ENCODE measurements at places on chromosomes 5 and 9.

DNA sequence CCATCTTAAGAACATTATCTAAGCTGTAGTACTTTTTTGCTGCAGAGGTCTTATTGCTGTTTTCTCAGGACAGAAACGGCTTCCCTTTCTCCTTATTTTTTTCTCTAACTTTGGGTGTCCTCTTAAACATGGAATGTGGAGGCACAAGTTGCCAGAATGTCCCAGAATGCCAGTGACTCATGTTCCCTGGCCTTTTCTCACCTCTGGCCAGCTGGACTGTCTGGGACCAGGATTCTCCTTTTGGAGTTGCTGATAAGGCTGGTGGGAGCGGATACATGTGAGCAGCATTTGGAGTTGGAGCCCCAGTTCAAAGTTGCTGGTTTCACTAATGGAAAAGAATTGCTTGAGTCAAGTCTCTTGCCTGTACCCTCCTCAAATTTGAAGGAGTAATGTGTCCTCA lies 112.8 kb downstream of the ARHGAP26 start:
- DNase-seq = no peak

DNA sequence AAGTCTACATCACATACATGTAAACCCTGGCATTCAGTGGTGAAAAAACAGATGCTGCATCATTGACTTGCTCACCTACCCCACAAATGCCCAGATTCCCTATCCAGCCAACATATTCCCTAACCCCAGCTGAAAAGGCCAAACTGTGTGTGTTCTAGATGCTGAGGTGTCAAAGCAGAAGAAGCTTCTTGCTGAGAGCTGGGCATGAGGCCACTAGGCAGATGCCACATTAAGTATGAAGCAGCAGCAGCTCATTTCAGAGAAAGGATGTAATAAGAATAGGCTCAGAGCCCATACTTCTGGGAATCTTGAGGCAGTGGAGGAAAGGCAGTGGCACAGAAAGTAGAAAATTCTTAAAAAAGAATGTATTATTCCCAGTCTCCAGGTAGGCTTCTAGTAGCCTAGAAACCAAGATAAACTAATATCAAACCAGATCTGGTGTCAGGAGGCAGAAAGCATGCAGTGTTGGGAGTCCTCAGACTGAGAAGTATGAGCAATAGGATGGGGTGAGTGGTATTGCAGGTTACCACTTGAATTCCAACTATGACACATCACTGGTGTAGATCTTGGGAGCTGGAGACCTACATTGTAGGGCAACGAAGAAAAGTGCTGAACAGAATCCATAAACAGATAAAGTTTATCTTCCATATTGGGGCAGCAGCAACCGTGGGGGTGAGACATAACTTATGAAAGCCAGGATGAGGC lies 71.9 kb upstream of the GRHPR start:
- DNase-seq = peak; percentile 33

GRCh38 chr9:81819155-81819554 lies 109.1 kb upstream of the SPATA31D4 start:
- DNase-seq = no peak

GRCh38 chr5:172897481-172898217 lies 61.6 kb upstream of the RPL26L1 start:
- peak; percentile 97 for DNase-seq

- no peak for DNase-seq
Observed at GRCh38 chr9:85702191-85702590, 39.6 kb downstream of the AGTPBP1 start.

- no peak for DNase-seq
Observed at GRCh38 chr5:50827516-50828247, 161.2 kb downstream of the PARP8 start.

DNA sequence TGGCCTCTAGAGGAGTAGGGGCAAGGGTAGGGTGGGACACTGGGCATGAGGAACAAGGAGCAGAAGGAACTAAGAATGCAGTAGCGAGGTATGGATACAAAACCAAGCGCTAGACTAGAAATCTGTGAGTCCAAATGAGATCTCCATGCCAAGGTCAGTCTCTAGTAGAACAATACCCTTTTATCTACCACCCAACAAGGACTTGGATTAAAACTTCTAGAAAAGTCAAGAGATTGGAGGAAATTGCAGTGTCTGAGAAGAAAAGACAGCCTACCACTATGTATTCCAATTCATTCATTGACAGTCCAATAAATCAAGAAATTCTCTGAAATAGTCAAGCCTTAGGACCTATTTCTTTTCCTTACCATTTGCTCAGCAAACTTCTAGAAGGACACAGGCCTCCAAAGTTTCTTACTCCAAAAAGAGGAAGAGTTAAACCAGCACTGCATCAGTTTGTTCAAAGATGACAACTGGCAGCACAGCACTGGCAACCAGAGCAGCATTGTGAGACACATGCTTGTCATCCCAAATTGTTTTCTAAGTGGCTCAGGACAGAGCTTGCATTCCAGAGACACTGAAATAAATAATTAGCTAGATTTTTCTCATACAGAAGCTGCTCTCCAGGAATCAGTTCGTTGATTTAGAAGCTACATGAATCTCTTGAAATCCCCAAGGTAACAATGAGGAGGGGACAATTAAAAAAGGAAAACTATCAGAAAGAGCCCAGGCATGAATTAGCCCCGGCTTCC lies 22.6 kb downstream of the ABCA1 start:
- peak; percentile 20 for DNase-seq

DNA sequence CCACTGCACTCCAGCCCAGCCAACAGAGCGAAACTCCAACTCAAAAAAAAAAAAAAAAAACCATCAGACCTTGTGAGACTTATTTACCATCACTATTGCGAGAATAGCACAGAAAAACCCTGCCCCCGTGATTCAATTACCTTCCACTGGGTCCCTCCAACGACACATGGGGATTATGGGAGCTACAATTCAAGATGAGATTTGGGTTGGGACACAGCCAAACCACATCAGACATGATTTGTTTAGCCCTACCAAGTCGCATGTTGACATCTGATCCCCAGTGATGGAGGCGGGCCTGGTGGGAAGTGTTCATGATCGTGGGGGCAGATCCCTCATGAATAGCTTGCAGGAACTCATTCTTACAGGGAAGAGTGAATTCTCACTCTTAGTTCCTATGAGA lies 26.6 kb downstream of the MYO10 start:
- DNase-seq = peak; percentile 65

DNA sequence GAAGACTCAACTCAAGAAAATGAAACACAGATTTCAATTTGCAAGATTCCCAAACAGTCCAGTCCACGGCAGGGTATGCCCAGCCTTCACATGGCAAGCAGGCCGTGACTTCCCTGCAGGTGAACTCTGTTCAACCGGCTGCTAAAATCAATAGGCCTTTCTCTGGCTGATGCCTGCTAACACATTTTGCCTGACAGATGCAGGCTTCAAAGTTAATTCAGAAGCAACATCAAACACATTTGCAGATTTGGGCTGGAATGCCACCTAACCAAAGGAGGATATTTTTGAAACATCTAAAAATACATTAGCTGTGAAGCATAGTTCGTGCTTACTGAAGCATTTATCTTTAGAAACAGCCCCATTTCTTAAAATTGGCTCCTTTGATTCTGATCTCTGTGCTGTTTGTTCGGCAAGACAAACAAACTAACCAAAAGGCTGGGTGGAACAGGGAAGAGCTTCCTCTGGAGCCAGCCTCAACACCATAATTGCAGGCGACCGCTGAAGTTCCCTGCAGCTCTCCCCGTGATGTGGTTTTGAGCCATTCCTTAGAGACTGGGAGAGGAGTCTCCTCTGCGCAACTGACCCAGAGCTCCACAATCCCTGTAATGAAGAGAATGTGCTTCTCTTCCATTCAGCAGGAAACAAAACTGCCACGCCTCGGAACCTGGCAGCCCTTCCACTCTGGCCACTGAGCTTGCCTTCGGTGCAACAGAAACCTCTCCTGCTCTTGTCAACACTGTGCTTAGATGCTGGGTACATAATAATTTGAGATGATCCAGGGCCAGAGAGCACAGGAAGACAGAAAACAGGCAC lies 126.5 kb downstream of the MYO10 start:
- peak; percentile 87 for DNase-seq

DNA sequence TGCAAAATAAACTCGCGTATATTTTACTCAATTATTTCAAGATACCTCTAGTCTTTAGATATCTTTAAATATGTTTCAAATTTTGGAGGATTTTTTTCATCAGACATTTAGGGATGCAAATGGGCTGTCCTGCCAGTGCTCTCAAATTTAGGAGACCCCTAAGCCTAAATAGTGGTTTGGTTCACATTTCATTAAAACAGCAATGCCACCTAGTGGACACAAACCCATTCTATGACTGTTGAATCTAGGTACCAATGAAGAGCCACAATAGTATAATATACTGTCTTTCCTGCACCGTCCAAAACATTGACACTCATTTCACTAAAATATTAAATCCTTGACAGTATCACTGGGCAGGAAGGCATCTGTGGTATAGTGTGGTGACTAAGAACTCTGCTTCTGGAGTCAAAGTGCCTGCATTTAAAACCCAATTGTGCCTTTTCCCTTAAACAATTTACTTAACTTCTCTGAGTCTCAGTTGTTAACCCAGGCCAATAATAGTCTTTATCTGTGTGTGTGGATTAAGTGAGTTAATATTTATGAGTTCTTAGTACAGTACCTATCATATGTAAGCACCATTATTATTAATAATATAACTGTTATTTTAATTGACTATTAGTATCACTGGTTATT lies 148.0 kb downstream of the RORB start:
- DNase-seq = peak; percentile 5

- no peak for DNase-seq
Observed at GRCh38 chr5:157456301-157456700, 3.7 kb upstream of the NIPAL4 start.
